Activated CD4-positive, alpha-beta memory T cell treated with anti-CD3 and anti-CD28 coated beads for 36 hours (primary cell): ENCODE measurements at places on chromosomes 3 and 15.

DNA sequence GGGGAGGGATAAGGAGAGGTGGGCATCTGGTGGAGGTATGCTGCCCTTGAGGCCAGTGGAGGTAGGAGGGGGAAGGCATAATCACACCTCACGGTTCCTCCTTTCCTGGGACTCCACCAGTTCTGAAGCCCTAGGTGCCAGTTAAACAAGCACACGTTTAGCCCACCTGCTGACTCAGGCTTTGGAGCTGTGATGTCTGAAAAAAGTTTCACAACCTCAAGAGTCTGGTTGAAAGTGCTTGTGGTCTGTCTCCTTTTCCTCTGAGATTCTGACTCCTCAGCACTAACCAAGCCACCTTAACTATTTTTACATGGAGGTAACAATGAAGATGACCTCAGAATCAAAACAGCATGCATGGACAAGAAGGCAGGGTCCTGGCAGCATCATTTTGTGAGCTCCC is 23.0 kb downstream of the HPS3 start:
- DNase-seq: peak; percentile 33

DNA sequence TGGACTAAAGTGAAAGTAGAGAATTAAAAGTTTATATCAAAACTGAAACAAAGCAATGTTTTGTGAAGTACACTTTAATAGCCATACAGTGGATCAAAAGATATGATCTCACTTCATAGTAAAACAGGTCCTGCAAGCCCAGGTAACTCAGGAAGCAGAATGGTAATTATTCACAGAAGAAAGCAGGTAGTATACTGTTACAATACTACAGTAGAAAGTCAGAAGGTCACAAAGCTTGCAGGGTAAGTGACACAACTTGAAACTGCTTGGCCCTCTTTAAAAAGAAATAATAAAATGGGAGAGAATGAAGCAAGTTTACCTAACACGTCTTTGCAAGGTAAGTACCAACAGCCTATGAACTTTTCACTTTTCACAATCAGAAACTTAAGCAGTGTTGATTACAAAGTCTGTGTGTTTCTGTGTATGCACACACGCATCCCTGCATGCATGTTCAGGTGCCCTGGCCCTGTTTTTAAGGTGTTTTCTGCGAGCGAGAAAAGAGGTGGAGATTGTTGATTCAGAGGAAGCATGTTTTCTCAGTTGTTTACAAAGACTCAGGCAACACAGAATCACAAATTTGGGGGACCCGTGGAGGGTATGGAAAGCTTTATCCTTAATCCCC is at the start of gene NAALADL2:
Gene NAALADL2, plus strand, starts transcription at position 221 of the 622 bp plus-strand sequence.
- no peak for DNase-seq

DNA sequence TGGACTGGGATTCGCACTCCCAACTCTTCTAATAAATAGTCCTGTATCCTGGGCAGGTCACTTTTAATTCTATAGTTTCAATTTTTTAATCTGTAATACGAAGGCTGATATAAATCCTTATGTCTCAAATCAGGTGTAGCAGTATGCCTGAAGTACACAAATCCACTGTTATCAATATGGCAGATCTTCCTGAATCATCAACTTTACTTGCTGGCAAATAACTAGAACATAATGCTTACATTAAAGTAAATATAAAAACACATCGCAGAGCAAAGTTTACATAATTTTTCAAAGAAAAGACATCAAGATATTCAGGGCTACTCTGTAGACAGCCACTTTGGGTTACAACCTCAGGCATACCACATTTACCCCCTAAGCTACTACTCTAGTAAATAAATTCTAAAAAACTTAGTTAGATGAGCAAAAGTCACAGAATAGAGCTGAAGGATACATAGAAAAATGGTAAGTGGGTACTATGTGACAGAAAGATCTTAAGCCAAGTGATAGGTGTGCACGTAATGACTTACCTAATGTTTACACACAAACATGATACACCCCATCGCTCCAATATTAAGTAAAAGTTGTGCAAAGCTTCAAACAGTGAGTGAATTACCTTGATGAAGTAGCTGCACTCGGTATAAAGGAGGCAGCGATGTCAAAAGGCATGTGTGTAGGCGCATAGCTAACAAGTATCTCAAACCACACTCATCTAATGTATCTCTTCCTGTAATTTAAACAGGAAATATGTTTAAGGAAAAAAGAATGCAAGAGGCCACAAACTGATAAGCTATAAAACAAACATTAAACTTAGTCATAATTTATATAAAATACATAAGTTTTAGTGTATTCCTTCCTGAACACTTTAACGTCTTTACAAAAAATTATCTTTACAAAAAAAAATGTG is 127.9 kb downstream of the DMXL2 start:
- DNase-seq: no peak

DNA sequence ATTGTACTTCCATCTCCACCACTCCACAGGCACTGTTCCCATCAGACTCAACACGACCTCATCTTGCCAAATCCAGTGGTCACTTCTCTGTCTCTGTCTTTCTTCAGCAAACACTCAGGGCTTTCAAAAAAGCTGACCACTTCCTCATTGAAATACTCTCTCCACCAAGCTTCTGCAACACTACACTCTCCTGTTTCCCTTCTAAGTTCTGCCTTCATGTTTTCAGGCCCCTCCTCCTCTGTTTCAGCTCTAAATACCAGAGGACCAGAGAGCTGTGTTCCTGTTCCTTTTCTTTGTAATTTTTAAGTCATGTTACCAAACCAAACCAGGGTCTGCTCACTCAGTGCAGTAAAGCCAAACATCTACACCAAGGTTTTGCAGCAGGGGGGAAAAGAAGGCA is 33.8 kb upstream of the ACP3 start:
- no peak for DNase-seq

- DNase-seq: no peak
Measured at GRCh38 chr3:45186871-45187270, 39.2 kb downstream of the TMEM158 start.

- peak; percentile 85 for DNase-seq
Measured at GRCh38 chr3:72738752-72739530, 109.3 kb downstream of the SHQ1 start.

DNA sequence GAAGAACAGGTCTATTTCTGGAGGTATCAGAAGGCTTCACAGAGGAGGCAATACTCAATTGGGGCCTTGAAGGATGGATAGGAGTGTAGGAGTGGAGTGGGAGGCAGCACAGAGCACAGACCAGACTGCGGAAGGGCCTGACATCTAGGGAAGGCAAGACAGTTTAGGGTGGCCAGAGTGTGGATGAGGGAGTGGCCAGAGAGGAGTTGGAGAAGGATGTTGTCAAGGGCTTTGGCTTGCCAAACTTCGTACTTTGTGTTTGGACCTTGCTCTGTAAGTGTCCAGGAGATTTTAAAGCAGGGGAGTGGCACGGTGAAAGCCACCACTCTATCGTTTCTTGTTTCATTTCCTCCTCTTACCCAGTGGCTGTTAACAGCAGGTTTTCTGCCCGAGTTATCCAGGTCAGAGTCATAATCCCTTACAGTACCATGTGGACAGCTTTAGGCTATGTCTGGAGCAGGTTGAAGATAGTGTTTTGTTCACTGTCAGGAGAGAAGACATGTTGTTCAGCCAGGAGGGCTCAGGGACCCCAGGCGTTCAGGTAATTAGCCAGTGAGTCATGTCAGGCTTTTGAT is 12.3 kb downstream of the SMAD3 start:
- DNase-seq: no peak

DNA sequence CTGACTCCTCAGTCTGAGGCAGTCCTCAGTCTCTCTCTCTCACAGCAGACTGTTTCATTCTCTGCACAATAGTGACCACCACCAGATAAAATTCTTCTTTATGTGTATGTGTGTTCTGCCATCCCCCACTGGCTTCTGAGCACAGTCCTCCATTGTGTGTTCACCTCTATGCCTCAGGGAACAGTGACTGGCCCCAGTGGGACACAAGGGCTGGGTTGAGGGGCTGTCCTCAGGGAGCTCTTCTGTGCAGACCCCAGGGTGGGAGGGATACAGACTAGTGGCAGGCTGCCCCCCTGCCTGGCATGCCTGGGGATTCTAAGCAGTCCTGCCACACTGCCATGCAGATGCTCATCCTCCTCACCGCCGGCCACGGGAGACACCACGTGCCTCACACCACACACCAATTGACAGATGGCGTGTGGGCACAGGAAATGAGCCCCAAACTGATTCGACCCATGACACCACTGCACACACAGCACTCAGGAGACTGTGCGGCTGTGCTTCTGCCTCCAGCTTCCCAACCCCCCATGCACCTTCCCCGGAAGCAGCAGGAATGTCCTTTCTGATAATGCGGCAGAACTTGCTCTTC is 237.6 kb upstream of the CHRNA7 start:
- no peak for DNase-seq

- no peak for DNase-seq
Measured at GRCh38 chr3:39106851-39107387, 508 bp downstream of the GORASP1 start.

DNA sequence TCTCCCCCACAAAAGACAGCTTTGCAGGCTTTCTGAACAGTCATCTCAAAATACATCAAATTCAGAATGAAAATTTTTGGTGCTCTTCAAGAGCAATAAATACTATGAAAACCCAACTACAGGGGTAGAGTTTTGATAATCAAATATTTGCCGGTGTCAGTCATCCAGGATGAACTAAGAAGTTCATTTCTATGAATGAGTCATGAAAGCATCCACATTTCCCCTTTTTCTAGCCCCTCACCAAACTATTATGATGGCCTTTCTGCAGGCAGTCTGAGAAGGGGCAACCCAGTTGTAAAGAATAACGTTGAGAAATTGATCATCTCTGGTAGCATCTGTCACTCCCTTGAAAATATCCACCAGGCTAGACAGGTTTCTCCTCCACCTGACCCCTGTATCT is 3.1 kb upstream of the LPCAT4 start:
- peak; percentile 17 for DNase-seq

- no peak for DNase-seq
Measured at GRCh38 chr3:127252446-127252845, 35.4 kb downstream of the PRR20G start.

DNA sequence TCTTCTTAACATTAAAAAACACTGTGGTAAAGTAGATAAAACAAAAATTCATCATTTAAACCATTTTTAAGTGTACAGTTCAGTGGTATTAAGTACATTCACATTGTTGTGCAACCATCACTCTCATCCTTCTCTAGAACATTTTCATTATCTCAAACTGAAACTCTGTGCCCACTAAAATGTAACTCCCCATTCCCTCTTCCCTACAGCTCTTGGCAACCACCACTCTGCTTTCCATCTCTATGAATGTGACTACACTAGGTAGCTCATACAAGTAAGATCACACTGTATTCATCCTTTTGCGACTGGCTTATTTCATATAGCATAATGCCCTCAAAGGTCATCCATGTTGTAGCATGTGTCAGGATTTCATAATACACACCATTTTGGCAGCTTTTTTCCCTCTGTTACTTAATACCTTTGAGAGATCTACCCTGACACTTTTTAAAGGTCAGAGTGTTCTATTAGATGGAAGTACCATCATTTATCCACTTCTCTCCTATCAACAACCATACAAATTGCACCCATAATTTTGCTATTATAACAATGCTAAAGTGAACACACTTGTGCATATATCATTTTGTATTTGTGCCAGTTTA is 42.9 kb upstream of the FRMD4B start:
- DNase-seq: no peak

DNA sequence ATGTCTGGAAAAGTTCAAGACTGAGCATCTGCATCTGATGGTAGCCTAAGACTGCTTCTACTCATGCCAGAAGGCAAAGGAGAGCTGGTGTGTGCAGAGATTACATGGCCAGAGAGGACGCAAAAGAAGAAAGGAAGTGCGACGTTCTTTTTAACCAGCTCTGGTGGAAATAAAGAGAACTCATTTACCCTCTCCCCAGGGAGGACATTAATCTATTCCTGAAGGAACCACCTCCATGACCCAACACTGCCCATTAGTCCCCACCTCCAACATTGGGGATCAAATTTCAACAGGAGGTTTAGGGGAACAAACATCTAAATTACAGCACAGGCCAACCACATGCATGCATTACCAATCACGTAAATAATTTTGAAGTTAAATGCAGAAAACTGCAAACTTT is 1.5 kb upstream of the NCK1 start:
- no peak for DNase-seq

DNA sequence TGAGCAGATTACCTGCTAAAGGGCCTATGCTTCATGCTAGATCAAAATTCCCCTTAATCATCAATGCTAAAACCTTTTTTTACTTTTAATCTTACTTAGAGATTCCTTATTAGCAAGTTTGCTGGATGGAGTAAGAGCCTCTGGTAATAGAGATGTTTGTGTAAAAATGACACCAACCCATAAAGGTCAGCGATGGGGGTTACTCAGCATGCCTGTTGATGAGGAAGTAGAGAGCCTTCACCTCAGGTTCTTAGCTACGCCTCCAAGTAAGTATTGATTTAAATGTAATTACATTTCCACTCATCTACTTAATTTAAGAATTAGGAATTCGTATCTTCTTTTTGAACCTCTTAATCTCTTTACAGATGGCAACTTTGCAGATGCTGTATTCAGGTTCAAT is 38.8 kb downstream of the DNAJC13 start:
- no peak for DNase-seq

- no peak for DNase-seq
Measured at GRCh38 chr3:14496351-14496750, 43.8 kb downstream of the GRIP2 start.

DNA sequence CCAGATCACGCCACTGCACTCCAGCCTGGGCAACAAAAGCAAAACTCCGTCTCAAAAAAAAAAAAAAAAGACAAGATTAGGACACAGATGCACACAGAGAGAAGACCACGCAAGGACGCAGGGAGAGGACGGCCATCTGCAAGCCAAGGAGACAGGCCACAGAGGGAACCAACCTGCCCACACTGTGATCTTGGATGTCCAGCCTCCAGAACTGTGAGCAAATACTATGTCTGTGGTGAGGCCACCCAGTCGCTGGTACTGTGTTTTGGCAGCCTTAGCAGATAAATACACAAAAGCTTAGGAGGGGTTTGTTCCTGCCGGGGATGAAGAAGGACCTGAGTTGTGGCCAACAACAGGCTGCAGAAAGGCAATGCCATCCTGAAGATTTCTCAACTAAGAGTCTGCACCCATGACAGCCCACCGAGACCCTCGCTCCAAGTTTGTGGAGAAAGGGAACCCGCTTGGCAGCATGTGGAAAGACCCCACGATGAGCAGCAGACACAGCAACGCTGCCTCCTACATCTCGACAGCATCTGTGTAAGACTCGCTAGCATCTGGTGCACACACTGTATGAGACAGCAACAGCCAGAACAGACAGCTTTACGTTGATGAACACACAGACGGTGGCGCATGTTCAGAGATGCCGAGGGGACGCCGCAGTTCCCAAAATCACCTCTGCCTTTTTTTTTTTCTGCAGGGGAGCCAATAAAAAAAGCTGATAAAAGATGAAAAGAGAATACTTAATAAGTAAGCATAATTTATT is 13.7 kb downstream of the CYFIP1 start:
- DNase-seq: no peak

DNA sequence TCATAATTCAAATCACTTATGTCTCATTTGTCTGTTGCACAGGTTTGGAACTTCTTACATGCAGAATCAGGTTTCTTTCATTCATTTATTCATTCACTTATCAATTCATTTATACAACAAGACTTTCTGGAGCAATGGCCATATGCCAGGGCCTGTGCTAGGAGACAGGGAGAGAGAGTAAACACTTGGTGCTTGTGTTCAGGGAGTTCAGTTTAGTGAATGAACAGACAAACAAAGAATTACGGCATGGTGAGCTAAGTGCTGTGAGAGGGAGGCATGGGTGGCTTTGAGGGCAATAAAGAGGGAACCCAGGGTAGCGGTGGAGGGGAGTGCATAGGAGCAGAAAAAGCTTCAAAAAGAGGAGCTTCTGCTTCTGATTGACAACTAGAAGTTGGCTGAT is 8.5 kb upstream of the IREB2 start:
- no peak for DNase-seq
